ENCODE measurements at places on chromosomes 13 and 19. TPM values are rescaled to one million over a fixed set of nuclear protein-coding genes. Genes with fewer than 3 reads are reported as not detected.

DNA sequence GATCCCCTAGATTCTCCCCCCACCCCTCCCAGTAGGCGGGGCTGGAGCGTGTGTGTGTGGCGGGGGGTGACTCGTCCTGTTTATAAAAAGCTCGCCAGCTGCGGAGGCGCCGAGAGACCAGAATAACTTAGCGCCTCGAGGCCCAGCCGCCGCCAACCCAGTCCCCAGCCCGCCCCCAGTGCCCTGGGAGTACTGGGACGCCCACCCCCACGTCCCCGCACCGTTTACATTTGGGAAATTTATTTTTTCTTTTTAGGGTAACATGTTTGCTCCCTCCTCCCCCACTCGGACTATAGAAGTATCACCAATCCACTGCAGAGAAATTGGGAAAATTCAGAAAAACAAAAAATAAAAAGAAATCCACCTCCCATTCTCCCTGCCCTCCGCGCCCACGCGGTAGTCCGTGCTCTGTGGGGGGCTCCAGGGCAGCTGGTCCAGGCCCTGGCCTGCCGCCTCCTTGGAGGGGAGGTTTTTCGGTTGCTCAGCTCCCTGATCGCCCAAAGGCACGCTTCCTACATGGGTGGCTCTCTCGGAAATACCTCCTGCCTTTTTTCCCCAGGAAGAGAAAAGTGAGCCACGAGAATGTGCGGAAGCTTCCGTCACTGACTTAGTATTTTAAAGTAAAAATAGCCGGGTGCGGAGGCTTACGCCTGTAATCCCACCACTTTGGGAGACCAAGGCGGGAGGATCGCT lies 1.5 kb upstream of the RAB3A start:
- H3K4me3 ChIP-seq = peak overlapping the region; percentile 87
- H3K27me3 ChIP-seq = peaks cover 22% of the 10 kb centered on the region
- no peaks in the 10 kb centered on the region for H3K36me3 ChIP-seq
- H3K4me1 ChIP-seq = peaks cover 12% of the 10 kb centered on the region
- H3K27ac ChIP-seq = peak overlapping the region; percentile 89
- DNase-seq = peak; percentile 94

- H3K36me3 ChIP-seq = no peaks in the 10 kb centered on the region
- DNase-seq = no peak
- H3K27me3 ChIP-seq = peaks cover 16% of the 10 kb centered on the region
- H3K27ac ChIP-seq = no peak overlapping the region
These were observed 60.3 kb upstream of the STARD13 start for GRCh38 chr13:33345842-33346241.

DNA sequence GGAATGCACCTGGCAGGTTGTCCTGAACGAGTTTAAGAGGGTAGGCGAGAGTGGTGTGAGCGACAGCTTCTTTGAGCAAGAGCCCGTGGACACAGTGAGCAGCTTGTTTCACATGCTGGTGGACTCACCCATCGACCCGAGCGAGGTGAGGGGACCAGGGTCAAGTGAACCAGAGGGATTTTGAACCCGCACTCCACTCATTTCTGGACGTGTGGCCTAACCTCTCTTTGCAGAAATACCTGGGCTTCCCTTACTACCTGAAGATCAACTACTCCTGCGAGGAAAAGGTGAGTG lies 1.7 kb downstream of the CATSPERG start:
- H3K4me1 ChIP-seq = peaks cover 21% of the 10 kb centered on the region
- peak overlapping the region; percentile 97 for H3K27ac ChIP-seq

GRCh38 chr19:30696514-30696913 lies 324.3 kb downstream of the ZNF536 start:
- H3K4me3 ChIP-seq = no peak overlapping the region
- no peaks in the 10 kb centered on the region for H3K27me3 ChIP-seq
- DNase-seq = no peak
- H3K36me3 ChIP-seq = no peaks in the 10 kb centered on the region
- H3K27ac ChIP-seq = no peak overlapping the region

GRCh38 chr13:95298169-95298965 lies 2.9 kb downstream of the ABCC4 start:
- H3K4me1 ChIP-seq = peaks cover 30% of the 10 kb centered on the region
- no peak overlapping the region for H3K27ac ChIP-seq

- H3K4me3 ChIP-seq = no peak within 1 kb of the TSS
- no peaks in the 10 kb centered on the region for H3K27me3 ChIP-seq
- H3K4me1 ChIP-seq = no peaks in the 10 kb centered on the region
- H3K27ac ChIP-seq = no peak within 1 kb of the TSS
These were observed at the start of gene EDDM13 for GRCh38 chr19:56272161-56272798. Gene EDDM13 (plus strand): TSS chr19:56272748. CDS start chr19:56272835, 87 bp downstream.

- peaks cover 31% of the 10 kb centered on the region for H3K4me1 ChIP-seq
- no peaks in the 10 kb centered on the region for H3K36me3 ChIP-seq
These were observed 56.2 kb downstream of the INSR start for GRCh38 chr19:7238051-7238450.

DNA sequence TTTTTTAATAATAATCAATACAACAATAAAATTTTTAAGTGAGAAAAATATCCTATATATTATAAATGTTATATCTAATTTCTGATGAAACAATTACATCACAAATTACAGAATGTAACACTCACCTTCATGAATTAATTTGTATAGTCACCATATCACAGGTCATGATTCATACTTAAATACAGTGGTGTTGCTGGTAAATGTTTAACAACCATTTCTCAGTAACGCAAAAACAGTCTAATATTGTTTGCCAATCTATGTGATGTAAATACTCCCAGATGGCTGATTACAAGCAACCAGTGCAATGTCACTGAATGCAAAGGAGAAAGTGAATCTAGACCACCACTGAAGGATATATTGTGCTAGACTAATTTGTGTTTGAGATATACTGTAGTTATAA lies 97.5 kb downstream of the DIAPH3 start:
- no peaks in the 10 kb centered on the region for H3K4me1 ChIP-seq
- no peak for DNase-seq
- H3K27ac ChIP-seq = no peak overlapping the region
- H3K27me3 ChIP-seq = no peaks in the 10 kb centered on the region
- no peak overlapping the region for H3K4me3 ChIP-seq
- H3K36me3 ChIP-seq = no peaks in the 10 kb centered on the region

ZNF682 gene
- 9.2 TPM for total RNA-seq

GRCh38 chr19:11373885-11374432 lies 507 bp upstream of the SWSAP1 start:
- H3K4me1 ChIP-seq = peaks cover 34% of the 10 kb centered on the region
- no peak for DNase-seq
- H3K27me3 ChIP-seq = no peaks in the 10 kb centered on the region
